ENCODE measurements at places on chromosomes 7 and 10.

DNA sequence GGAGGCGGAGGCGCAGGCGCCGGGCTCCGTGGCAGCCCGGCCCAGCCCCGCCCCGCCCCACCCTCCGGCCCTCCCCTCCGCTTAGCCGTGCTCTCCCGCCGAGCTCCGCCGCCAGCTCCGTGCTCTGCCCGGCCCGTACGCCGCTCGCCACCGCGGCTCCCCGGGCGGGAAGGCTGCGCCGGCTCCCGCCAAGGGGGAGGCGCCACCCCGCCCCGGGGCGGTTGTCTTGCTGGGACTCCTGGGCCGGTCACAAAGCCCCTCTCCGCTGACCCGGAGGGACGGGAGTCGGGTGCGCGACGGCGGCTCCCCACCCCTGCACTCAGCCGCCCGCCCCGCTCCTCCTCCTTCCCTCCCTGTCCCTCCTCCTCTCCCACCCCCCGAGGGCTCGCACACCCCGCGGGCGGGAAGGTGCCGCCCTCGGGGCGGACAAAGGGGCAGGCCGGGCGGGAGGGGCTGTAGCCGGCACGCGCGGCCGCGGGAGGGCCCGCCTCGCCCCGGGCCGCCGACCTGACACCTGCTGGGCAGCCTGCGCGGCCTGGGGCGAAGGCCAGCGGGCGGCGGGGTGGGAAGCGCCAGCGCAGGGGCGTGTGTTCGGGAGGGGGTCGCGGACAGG is 11.5 kb upstream of the SP8 start:
- DNase-seq, result peak; percentile 78

GRCh38 chr10:132574783-132575319 is 37.3 kb downstream of the INPP5A start:
- peak; percentile 75 for DNase-seq

- peak; percentile 20 for DNase-seq
Measured at GRCh38 chr7:39734633-39735004, 111.2 kb downstream of the RALA start.

- DNase-seq, result no peak
Measured at GRCh38 chr7:75033064-75033463, 40.5 kb downstream of the RCC1L start.

DNA sequence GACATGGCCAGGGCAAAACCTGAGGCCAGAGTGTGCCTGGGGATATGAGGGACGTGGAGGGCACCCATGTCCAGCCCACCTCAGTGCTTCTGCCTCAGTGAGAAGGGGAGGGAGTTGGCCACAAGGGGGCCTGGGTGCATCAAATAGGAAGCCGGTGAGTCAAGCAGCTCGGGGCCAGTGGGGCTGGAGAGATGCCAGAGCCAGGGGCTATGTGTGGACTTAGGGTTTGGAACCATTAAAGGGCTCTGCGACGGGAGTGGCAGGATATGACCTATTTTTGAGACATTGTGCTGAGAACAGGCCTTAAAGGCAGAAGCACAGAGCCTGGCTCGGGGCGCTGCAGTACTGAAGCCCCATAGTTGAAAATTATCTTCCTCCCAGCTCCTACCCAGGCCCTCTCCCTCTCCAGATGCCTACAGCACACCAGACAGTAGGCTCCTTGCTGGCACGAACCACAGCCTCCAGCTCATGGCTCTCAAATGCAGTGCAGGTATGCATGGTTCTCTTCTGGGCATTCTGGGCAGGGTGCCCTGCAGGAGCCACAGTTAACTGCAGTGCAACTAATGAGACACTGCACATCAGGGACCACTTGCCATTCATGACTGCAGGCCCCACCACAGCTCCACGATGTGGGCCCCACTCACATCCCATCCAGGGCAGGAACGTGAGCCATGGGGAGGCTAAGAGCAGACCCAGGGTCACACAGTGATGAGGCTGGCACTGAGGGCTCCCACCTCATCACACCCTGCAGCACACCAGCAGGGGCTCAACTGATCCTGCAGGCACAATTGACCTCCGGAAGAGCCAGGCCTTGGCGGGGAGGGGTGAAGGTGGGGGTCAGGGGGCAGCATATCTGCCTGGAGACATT is 7.2 kb upstream of the PGAM2 start:
- DNase-seq, result peak; percentile 94

- peak; percentile 94 for DNase-seq
Measured at GRCh38 chr7:105830405-105831301, 45.7 kb downstream of the ATXN7L1 start.

- DNase-seq, result no peak
Measured at GRCh38 chr10:17609523-17610079, 7.6 kb downstream of the HACD1 start.

DNA sequence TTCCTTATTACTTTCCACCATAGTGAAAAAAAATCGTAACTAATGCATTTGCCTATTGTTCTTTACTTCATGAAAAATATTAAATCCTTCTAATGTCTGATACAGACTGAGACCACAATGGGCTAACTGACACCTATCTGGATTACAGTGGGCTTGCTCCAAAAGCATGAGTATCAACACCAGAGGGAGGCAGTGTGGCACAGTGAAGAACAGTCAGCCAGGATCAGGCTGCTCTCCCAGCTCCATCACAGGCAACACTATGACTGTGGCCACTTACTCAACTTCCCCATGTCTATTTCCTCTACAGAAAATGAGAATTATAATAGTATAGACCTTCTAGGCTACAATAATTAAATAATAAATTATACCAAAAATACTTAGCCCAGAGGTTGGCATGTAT is 97.2 kb downstream of the SLC25A13 start:
- no peak for DNase-seq

GRCh38 chr7:133675510-133676218 is 422.8 kb downstream of the EXOC4 start:
- DNase-seq, result no peak

DNA sequence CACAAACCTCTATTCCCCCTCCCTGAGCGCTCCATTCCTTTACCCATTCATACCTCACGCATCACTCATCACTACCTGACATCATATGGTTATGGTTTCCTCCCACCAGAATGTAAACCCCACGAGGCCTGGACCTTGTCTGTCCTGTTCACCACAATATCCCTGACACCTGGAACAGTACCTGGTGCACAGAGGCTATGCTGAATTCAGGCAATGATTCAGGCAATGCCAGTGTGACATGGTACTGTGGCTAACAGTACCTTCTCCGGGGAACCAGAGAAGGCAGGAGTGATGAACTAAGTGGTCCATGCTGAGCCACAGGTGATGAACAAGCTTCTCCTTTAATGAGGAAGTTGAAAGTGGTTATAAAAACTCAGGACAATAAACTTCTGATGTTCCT is 202.5 kb upstream of the PLXNA4 start:
- DNase-seq, result no peak

DNA sequence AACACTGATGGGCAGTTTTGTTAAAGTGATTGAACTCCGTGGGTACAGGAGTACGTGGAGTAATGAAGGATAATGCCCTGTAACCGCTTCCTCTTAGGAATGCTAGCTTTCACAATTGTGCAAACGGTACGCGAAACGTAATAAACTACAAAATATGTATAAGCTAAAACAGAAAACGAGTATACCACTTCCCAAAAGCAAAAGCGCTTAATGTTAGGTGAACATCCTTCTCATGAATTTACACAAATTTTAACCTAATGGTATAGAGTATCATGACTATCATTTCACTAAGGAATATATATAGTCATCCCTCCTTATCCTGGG is 395 bp upstream of the ZNF25 start:
- no peak for DNase-seq

DNA sequence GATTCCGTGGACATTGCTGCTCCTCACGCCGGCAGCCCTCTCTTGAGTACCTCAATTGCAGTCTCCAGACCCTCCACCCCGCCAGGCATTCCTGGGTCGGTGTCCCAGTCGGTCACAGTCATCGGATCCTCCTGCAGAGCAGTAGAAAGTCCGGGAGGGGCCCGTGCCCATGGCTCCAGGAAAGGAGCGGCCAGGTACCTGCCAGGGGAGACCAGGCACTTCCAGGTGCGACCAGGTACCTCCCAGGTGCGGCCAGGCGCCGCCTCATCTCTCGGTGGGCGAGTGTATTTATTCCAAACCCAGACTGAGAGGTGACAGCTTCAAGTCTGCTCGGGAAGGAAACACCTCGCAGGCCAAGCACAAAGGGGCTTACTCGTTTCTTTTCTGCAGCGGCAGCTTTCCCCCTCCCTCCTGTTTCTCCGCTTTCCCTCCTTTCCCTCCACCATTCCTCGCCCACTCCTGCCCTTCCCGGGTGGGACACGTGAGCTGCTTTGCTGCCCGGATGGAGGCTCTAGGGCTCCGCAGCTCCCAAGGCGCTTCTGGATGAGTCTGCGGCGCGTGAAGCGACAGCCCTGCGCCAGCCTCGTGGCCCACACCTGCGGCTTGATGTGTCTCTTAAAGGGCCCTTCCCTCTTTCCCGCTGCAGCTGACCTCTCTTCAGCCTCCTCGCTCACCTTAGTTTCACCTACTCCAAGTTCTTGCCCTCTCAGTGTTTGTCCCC is 39.4 kb upstream of the AGK start:
- peak; percentile 20 for DNase-seq

GRCh38 chr7:96612034-96612433 is 97.6 kb downstream of the SEM1 start:
- DNase-seq, result no peak

DNA sequence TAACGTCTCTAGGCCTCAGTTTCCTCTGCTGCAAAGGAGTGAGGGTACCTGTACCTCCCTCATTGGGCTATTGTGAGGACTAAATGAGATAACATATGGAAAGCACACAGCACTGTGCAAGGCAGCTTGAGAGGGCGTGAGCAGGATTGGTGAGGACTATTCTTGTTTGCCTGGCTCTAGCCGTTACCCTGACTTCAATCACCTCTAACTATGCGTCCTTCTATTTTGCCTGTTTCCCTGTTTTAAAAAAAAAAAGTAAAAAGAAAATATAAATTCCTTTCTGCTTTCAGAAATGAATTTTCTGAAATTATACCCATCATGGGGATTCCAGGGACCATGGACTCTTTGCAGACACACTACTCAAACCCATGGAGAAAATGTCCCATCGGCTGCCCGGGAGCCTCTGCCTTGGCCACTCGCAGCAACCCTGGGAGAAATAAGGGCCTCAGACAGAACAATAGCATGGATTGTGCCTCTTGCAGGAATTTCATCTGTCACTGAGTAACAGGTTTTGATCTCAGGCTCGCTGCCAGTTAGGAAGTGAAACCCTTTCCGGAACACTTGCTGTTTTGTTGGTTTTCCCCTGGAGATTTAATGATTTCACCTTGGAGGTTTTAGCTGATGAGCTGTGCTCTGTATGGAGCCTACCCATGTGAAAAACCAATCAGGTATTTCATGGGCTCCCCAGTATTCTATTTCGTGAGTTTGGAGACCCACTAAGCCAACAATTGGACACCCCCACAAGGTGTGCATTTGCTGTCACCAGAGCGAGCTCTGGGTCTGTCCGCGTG is 55.6 kb downstream of the STEAP1B start:
- DNase-seq, result peak; percentile 46

DNA sequence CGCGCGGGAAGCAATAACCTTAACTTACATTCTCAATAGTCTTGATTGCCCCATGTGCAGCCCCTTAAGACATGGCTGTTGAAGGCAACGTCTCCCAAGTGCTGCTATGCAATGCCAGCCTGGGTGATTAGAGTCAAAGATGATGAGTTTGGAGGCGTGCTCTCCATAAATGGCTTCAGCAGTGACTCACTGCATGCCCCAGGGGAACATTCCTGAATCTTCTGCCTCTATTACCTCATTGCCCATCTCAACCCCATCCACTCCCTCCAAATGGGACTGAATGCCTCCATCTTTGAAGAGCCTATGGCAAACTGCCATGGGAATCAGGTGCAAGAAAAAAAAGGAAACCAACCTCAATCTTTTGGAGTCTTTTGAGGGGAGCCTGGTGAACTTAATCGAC is 282.8 kb downstream of the SNX10 start:
- DNase-seq, result no peak

DNA sequence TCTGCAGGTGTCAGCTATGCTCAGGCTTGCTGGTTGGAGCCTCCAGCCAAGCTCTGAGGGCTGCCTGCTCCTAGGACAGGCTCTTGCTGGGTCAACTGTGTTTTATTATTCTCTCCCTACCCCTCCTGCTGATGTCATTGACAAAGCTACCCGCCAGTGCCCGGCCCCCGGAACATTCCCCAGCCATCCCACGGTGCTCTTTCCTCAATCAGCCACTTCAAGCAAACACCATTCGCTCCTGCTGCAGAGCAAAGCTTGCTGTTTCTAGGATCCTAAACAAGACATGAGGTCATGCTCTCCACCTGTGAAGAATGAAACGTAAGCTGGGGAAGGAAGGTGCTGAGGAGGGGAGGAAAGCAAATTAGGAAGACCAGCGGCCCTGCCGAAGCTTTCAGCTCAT is 2.1 kb upstream of the C10orf71 start:
- no peak for DNase-seq

- no peak for DNase-seq
Measured at GRCh38 chr10:97805949-97806348, 34.1 kb upstream of the SFRP5 start.

- DNase-seq, result no peak
Measured at GRCh38 chr10:98422182-98422581, 7.2 kb upstream of the PYROXD2 start.

GRCh38 chr7:100965723-100966541 is 3.4 kb upstream of the MUC12 start:
- DNase-seq, result peak; percentile 82

DNA sequence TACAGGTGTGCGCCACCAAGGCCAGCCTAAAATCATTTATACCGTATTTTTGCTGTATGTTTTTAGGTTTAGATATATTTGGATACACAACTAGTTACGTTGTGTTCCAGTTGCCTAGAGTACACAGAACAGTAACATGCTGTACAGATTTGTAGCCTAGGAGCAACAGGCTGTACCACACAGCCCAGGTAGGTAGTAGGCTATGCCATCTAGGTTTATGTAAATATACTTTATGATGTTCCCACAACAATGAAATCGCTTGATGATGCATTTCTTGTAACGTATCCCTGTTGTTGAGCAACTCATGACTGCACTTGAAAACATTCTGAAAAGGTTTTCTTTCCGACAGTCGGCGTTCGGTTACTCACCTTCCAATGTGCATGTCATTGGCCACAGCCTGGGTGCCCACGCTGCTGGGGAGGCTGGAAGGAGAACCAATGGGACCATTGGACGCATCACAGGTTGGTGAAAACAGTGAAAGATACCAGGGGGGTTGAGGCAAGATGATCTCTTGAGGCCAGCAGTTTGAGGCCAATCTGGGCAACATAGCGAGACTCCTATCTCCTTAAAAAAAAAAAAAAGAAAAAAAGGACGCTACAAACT is 7.7 kb downstream of the PNLIP start:
- no peak for DNase-seq

DNA sequence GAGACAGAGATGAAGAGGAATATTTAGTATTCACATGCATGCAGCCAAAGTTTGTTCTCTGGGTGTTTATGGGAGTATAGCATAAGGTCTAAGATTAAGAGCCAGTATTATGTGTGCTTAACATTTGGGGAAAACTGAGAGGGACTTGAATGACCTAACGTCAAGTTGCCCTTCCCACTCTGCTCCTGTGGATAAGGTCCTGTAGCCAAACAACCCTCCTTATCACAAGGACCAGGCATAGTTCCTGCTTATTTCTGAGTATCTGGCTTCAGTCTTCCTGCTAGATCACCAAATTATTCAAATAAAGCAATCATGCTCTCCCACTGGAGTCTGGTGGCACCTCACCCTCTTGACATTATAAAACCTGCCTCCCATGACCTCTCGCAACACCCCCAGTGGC is 137.9 kb upstream of the SEMA3E start:
- no peak for DNase-seq

GRCh38 chr7:116122972-116123595 is 87.3 kb upstream of the TES start:
- DNase-seq, result peak; percentile 58

Measured in astrocyte of the hippocampus (primary cell).